ENCODE measurements at places on chromosomes 1 and 21.

- DNase-seq, result no peak
These were observed 43.8 kb downstream of the FAM78B start for GRCh38 chr1:166122873-166123466.

DNA sequence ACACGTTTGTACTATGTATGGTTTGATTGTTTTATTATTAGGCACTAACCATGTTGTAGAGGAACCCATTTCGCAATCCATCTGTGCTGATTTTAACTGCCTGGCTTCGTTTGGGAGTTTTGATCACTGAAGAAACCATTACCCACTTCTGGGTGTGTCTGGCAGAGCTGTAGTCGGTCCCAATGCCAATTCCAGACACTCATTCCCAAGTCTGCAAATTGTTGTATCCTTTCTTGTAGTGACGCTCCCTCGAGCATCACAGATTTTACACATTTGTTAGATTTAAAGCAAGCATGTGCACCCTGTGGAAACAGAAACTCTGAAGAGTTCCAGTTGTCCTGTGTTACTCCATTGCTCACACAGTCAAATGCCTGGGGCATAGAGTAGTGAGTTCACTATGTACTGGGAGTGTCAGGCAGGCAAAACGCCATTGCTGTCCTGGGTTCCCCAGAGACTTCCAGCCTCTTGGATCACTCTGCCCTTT, 31.0 kb upstream of the EFCAB14 start:
- DNase-seq, result peak; percentile 65

- no peak for DNase-seq
These were observed 182.1 kb downstream of the MRPL39 start for GRCh38 chr21:25425156-25425555.

DNA sequence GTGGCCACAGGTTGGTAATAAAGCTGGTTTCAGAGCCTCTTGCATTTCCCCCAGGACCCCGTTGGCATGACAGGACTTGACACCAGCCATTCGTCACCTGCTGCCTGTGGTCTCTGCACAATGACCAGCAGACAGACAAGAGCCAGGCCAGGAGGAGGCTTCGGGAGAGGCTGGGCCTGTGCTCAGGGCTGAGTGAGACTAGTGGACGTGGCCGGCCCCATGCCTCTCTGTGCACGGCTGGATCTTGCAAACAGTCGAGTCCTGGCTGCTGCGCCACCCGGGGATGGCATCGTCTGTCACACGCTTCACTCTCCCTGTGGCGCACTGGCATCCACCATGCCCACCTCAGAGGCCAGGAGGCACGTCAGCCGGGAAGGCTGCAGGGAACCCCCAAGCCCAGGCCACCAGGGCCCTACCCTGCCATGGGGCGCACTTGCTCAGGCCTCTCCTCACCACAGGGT, 177.4 kb upstream of the ARHGEF16 start:
- no peak for DNase-seq

Data from right atrium auricular region (tissue), 2 donors.